ENCODE measurements at places on chromosomes 11 and 22. TPM values are rescaled to one million over a fixed set of nuclear protein-coding genes. Genes with fewer than 3 reads are reported as not detected.

ZNF215 gene
- total RNA-seq: 6.7 TPM

TRIM48 gene
- 0.24 TPM for total RNA-seq

DNA sequence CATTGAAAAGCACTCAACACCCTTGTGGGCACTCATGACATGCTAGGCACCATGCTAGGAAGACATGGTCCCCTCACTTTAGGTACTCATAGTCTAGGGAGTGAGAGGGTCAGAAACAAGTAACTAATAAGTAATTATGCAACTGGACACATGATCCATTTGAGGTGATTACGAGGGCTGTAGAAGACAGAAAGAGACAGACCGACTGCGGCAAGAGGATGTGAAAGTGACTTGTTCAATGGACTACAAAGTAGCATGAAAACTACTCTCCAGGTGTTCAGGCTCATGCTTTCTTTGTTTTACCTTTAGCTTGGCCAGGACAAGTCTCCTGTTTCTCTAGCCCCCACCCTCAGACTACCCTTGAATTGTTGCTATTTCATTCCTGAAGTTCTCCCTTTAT is 310.8 kb upstream of the SORL1-AS1 start:
- DNase-seq: no peak

DNA sequence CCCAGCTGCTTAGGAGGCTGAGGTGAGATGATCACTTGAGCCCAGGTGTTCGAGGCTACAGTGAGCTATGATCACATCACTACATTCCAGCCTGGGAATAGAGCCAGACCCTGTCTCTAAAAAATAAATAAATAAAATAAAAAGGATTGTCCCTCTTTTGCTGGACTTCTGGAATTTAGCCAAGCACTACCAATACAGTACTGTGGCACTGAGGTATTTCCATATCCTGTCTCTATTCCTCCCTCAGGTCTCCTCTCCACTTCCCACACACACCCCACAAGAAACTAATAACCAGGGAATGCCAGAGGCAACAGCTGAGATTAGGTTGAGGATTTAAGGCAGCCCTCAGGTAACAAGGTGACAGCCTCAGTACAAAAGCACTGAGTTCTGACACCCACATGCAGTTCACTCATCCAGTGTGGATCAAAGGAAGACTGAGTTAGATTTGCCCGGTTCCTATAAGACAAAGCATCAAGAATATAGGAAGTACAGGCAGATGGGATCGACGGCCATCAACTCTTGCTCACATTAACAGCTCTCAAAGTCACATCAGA is 4.5 kb upstream of the PPP2R1B start:
- no peak for DNase-seq

- no peak for DNase-seq
Measured at GRCh38 chr11:7261578-7261977, 9.9 kb downstream of the SYT9 start.

All from RPMI7951 (cell line).